ENCODE measurements at places on chromosomes 1 and 21. TPM values are rescaled to one million over a fixed set of nuclear protein-coding genes. Genes with fewer than 3 reads are reported as not detected.

HHAT gene
- total RNA-seq, result 1.7 TPM

KPRP gene
- not detected for total RNA-seq

B3GALT2 gene
- not detected for total RNA-seq

CACNA1S gene
- total RNA-seq, result not detected

SMYD2 gene
- 34.3 TPM for total RNA-seq

VAV3 gene
- 0.70 TPM for total RNA-seq

CRYAA gene
- total RNA-seq, result not detected

SPRR2E gene
- total RNA-seq, result not detected

AIM2 gene
- total RNA-seq, result not detected

CENPF gene
- total RNA-seq, result 80.0 TPM

OR2G6 gene
- not detected for total RNA-seq

OR2T29 gene
- not detected for total RNA-seq

TNN gene
- not detected for total RNA-seq

FAM177B gene
- not detected for total RNA-seq

RORC gene
- 0.06 TPM for total RNA-seq

S100A7A gene
- total RNA-seq, result not detected

MLLT11 gene
- total RNA-seq, result 14.6 TPM

LCE2C gene
- not detected for total RNA-seq

CCDC190 gene
- not detected for total RNA-seq

POGK gene
- 28.7 TPM for total RNA-seq

GRHL3 gene
- 0.92 TPM for total RNA-seq

FCRLA gene
- not detected for total RNA-seq

TRNAU1AP gene
- total RNA-seq, result 17.9 TPM

SUSD4 gene
- 1.1 TPM for total RNA-seq

RHBG gene
- total RNA-seq, result not detected

KRTAP10-9 gene
- total RNA-seq, result not detected

MANEAL gene
- 25.5 TPM for total RNA-seq

CFHR3 gene
- 0.20 TPM for total RNA-seq

GBP6 gene
- not detected for total RNA-seq

UBE4B gene
- total RNA-seq, result 12.7 TPM

SYNC gene
- total RNA-seq, result 17.7 TPM

CLCNKB gene
- 0.10 TPM for total RNA-seq

HAX1 gene
- 94.3 TPM for total RNA-seq

CLIC6 gene
- total RNA-seq, result 0.07 TPM

DRAXIN gene
- total RNA-seq, result 0.10 TPM

ASB17 gene
- not detected for total RNA-seq

CFHR5 gene
- not detected for total RNA-seq

RXFP4 gene
- total RNA-seq, result not detected

STYXL2 gene
- total RNA-seq, result not detected

NEK2 gene
- 43.0 TPM for total RNA-seq

LIN28A gene
- not detected for total RNA-seq

GPR61 gene
- total RNA-seq, result not detected

C1orf210 gene
- not detected for total RNA-seq

TNFRSF1B gene
- total RNA-seq, result 0.42 TPM

HPDL gene
- 4.4 TPM for total RNA-seq

RBM8A gene
- total RNA-seq, result 225 TPM

MAB21L3 gene
- total RNA-seq, result not detected

RHOU gene
- total RNA-seq, result 6.4 TPM

All from A549 treated with GW870086 at 1 μM for 4 hours (cell line).